Stimulated activated CD4-positive, alpha-beta T cell treated with anti-CD3 and anti-CD28 coated beads, Interleukin-4, amount 100 ng/mL, for 24 hours (primary cell): ENCODE measurements at places on chromosomes 3 and 15.

GRCh38 chr3:184740509-184741258 is 28.8 kb upstream of the MAGEF1 start:
- DNase-seq: no peak

DNA sequence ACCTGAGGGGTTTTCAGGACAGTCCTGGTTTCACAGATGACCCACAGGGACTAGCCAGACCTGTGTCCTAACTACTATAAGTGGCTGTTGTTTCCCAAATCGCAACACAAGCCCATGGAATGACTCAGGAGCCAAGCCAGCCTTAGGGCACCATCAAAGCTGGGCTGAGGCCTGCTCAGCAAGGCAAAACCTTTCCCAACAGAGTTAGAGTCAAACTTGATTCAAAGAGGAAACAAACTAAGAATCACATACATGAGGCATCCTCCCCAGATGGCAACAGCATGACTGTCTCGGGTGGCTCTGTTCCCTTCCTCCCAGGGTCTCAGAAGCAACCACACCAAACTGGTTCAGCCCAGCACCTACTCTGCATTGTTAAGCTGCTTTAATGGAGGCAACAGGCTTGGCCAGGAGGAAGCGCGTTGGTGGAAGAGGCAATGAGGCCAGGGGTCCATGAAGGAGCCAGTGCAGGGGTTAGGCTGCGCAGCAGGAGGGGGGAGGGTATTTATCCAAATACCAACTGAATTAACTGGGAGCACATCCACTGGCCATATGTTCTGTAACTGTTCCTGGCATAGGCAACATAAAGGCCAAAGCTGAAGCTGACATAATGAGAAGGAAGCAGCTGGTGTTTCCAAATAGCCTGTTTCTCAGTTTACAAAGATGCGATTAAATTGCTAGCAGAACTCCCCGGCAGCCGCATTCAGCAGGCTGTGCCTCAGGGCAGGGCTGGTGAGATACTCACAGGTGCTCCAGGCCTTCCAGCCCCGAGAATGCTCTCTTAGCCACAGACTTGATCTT is 102.4 kb downstream of the LRIG1 start:
- no peak for DNase-seq

DNA sequence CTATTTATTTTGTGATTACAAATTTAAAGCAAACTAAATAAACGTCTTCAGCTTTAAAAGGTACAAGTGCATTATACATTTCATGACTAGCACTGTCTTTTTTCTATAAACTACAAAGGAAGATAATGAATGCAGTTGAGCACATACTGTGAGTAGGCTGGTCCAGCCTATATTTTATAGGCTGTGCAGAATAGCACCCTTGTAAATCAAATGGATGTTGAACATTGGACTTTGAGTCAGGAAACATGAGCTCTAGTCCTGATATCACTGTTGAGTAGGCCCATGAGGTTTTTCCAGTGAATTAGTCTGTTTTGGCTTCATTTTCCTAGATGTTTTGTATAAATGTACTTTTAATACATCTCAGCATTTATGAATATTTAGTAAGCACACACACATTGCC is 447.3 kb upstream of the KCNMB2 start:
- no peak for DNase-seq

DNA sequence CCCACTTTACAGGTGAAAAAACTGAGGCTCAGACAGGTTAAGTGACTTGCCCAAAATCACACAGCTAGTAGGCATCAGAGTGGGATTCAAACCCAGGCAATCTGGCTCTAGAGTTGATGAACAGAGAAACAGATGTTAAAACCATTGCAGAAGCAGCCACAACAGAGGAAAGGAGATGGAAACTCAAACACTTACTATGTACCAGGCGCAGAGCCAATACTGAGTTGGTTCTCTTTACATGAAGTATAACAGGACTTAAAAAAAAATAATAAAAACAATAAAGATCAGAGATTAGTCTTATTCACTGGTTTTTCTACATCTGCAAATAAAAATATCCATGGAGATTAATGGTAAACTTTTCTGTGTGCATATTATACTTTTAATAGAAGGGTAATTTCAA is 84.9 kb upstream of the SPATA12 start:
- DNase-seq: no peak

DNA sequence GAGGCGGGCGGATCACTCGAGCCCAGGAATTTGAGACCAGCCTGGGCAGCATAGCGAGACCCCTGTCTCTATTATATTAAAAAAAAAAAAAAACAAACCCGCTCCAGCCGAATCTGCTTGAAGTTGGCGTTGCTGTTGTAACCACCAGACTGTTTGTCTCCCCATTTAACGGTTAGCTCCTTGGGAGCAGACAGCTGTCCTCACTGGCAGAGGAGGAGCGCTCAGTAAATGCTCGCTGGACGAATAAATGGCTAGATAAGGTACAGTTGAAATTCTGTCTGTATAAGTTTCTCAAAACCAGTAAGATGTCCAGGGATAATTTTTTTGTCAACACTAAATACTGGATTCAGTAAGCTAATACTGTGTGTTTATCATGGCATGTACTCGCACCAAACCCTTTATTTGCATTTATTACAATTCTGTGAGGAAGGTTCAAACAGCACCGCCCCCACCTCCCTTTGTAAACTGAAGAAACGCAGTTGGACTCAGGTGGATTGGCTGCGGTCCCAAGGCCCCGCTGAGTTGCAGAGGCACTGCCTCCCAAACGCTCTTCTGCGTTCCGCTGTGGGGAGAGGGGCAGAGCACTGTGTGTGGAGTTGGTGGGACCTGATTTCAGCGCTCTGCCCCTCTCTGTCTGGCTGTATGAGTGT is 1.1 kb downstream of the RCCD1 start:
- no peak for DNase-seq

GRCh38 chr3:109548192-109548938 is 211.0 kb upstream of the DPPA4 start:
- no peak for DNase-seq

- DNase-seq: no peak
Observed at GRCh38 chr15:68364660-68365035, 67.3 kb downstream of the ITGA11 start.

DNA sequence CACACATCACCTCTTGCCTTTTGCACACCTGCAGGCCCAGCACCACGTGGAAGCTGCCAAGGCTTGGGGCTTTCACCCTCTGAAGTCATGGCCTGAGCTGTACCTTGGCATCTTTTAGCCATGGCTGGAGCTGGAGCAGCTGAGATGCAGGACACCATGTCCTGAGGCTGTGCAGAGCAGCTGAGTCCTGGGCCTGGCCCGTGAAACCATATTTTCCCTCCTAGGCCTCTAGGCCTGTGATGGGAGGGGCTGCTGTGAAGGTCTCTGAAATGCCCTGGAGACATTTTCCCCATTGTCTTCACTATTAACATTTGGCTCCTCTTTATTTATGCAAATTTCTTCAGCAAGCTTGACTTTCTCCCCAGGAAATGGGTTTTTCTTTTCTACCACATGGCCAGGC is 41.9 kb upstream of the PEX5L start:
- DNase-seq: no peak

- DNase-seq: no peak
Observed at GRCh38 chr15:60941448-60941847, 287.7 kb downstream of the RORA start.

- no peak for DNase-seq
Observed at GRCh38 chr3:137692803-137693431, 71.2 kb upstream of the SOX14 start.

GRCh38 chr3:184259878-184260723 is 1.3 kb downstream of the CAMK2N2 start:
- DNase-seq: no peak

GRCh38 chr15:70340494-70340870 is 242.8 kb upstream of the TLE3 start:
- no peak for DNase-seq

GRCh38 chr3:100046986-100047385 is 67.3 kb downstream of the FILIP1L start:
- DNase-seq: no peak

GRCh38 chr3:118536764-118537163 is 497.9 kb downstream of the IGSF11 start:
- no peak for DNase-seq

DNA sequence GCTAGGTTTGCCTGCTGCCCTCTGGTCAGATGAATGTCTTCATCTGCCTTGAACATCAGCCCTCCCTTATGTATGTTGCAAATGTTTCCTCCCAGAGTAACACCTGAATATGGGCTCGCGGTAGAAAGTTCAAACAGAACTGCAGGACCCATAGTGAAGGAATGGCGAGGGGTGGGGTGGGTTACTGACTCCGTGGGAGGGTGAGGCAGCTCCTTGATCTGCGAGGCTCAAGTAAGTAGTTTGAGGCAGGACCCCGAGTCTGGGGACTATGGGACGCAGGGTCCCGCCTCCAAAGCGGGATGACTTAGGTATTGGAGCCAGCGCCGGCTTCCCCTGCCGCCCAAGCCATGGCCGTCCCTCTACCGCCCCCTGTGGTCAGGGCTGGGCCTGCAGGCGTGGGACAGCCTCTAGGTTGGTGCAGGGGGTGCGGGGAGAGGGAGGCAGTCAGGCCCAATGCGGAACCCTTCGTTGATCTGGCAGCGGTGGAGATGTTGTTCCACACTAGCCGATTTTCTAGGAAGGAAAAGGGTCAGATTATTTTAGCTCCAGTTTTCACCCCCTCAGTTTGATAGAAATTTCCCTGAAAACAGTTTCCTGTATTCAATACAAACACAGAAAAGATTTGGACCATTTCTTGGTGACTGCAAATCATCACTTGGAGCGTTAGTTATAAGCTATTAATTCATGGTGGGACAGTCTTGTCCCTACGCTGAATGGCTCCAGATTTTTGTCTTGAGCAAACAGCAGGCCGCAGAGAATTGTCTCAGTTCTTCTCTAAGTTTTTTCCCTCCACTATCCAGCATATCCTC is 72.3 kb downstream of the CORO2B start:
- peak; percentile 44 for DNase-seq

DNA sequence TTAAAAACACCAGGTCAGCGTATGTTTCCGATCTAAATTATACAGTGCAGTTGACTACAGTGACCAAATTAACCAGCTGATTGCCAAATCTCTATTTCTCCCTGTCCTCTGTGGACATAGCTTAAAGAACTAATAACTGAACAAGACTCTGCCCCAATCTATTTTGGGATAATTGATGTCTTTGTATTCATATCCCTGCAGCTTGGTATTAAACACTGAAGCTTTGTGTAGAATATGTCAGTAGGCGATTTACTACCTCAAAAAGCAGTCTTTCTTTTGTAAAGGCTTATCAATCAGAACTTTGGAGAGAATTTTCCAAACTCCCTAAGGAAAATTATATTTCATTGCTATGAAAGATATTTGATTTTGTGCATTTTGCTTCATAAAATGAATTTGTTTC is 258.2 kb downstream of the SOX2 start:
- no peak for DNase-seq

GRCh38 chr15:81473177-81473576 is 99.2 kb upstream of the TMC3 start:
- no peak for DNase-seq

GRCh38 chr3:101611023-101611422 is 37.0 kb downstream of the PCNP start:
- DNase-seq: no peak

- DNase-seq: no peak
Observed at GRCh38 chr15:48993380-48993779, 29.7 kb upstream of the SHC4 start.

- DNase-seq: no peak
Observed at GRCh38 chr3:3031326-3031725, 78.8 kb downstream of the IL5RA start.

GRCh38 chr3:186746008-186746407 is 28.8 kb downstream of the KNG1 start:
- DNase-seq: no peak

GRCh38 chr3:37862219-37862902 is 681 bp downstream of the CTDSPL start:
- peak; percentile 47 for DNase-seq

DNA sequence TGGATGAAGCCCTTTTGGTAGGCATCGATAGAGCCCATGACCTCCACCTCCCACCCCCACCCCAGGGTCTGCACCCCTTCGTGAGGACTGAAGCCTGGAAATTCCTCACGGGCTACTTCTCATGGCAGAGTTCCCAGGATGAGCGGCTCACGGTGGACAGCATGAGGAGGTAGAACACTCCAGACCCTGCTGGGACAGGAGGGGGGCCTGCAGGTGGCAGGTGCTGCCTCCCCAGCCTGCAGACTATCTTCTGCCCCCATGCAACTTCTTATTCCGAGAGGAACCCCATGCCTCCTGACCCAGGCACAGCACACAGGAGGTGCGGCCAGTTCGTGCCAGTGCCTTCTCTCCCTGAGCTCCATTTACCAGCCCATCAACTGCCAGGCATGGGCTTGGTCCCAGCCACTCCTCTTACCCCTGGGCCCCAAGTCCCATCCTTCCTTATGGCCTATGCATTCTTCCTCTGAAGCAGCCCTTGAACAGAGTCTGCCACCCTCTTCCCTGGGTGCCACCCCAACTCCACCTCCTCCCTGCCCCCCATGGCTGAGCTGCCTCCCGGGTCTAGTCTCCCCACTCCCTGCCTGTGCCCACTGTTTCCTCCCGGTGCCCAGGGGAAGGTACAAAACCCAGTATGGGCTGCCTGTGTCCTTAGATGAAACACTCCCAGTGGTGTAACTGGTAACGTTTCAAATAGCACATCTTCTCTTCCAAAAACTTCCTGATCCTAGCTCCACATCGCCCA is 8.4 kb downstream of the TBC1D21 start:
- no peak for DNase-seq

DNA sequence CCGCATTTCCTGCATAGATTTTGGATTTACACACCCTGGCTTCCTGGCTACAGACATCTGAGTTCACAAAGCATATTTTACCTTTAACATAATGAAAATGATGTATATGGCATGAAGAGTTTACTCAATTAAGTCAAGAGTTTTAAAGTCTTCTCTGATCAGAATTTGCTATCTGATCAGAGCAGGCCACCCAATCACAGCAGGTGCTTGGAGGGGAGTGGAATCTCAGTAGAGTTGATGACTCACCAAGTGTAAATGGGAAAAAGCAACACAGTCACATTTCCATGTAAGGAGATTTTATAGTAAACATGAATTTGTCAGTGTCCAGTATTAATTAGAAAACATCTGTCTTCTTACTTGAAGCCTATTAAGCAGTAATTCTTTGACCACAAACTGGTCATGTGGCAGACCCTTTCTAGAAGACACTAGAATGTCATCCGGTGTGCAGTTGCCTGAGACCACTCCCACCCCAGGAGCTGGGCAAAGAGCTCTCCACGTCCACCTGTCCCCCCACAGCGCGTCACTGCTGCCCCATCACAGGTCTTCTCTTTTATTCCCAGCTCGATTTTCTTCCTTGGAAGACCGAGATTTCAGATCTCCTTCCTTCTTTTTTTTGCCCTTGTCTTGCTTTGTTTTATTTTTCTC is 10.8 kb downstream of the MESD start:
- no peak for DNase-seq

GRCh38 chr3:119741657-119742590 is 39.1 kb downstream of the CFAP91 start:
- DNase-seq: no peak

DNA sequence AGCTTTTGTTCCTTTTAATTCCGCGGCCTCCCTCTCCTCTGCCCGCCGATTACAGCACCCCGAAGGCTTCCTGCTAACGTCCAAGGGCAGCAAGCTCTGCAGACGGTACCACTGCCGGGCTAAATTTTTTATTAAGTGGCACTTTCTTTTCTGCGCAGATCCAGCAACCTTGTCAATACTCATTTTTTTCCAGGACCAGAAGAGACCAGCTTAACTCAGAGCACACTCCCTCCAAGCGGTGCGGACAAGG is 542 bp upstream of the MEIS2 start:
- DNase-seq: no peak
